PC-9 (cell line): ENCODE measurements at places on chromosomes 2 and 18. TPM values are rescaled to one million over a fixed set of nuclear protein-coding genes. Genes with fewer than 3 reads are reported as not detected.

CCDC178 gene
- total RNA-seq, result not detected in 2 replicates

ALKAL2 gene
- total RNA-seq, result not detected in 2 replicates

HNMT gene
- total RNA-seq, result 16.6 TPM in 2 replicates

C2orf78 gene
- total RNA-seq, result not detected in 2 replicates

HAT1 gene
- total RNA-seq, result 96.4 and 132 TPM in 2 replicates

SSB gene
- total RNA-seq, result 53.8 and 71.3 TPM in 2 replicates

LHCGR gene
- not detected in 2 replicates for total RNA-seq

UCN gene
- 2.8 and 4.6 TPM in 2 replicates for total RNA-seq

TUBA3D gene
- total RNA-seq, result not detected in 2 replicates

FSIP2 gene
- total RNA-seq, result 0.22 and 0.63 TPM in 2 replicates

ARID5A gene
- 5.1 and 6.0 TPM in 2 replicates for total RNA-seq

TMEM247 gene
- total RNA-seq, result not detected in 2 replicates

EIF2AK2 gene
- 39.8 and 61.2 TPM in 2 replicates for total RNA-seq

NR4A2 gene
- total RNA-seq, result 2.3 and 3.0 TPM in 2 replicates

CERKL gene
- 1.5 and 1.6 TPM in 2 replicates for total RNA-seq

PRPF40A gene
- 94.1 and 119 TPM in 2 replicates for total RNA-seq

CTNNA2 gene
- not detected in 2 replicates for total RNA-seq

GALR1 gene
- not detected in 2 replicates for total RNA-seq

ABHD1 gene
- total RNA-seq, result not detected in 2 replicates

SNED1 gene
- total RNA-seq, result 2.8 and 9.6 TPM in 2 replicates

DDX18 gene
- 59.8 and 76.0 TPM in 2 replicates for total RNA-seq

RAMP1 gene
- total RNA-seq, result 48.5 and 48.7 TPM in 2 replicates

HOXD8 gene
- total RNA-seq, result 0.39 and 0.50 TPM in 2 replicates

TMEM182 gene
- 12.9 and 13.7 TPM in 2 replicates for total RNA-seq

CFC1 gene
- total RNA-seq, result not detected in 2 replicates

FAM237A gene
- total RNA-seq, result not detected in 2 replicates

CNGA3 gene
- total RNA-seq, result not detected in 2 replicates
